CD4-positive, CD25-positive, alpha-beta regulatory T cell (primary cell): ENCODE measurements at places on chromosomes 16 and 17. TPM values are rescaled to one million over a fixed set of nuclear protein-coding genes. Genes with fewer than 3 reads are reported as not detected.

SLC6A2 gene
- not detected for polyA plus RNA-seq

DNA sequence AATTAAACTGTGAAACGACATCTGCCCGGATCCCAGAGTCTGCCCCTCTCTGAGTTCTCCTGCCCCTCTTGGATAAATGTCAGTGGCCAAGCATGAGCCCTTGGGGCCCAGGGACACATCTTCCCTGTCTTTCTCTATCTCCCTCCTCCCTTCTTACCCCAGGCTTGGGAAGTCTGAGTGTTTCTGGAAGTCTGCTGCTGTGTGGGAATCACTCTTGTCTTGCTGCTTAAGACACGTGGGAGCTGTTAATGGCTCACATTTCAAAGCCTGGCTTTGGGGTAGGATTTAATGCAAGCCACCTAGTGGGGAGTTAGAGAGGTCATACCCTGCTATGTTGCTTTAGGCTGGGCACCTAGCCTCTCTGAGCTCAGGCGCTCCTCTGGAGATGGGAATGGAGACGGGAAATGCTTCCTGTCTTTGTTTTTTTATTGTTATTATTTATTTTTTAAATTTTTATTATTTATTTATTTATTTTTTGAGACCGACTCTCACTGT lies 218.5 kb upstream of the CIBAR2 start:
- no peak for DNase-seq
- peaks cover 15% of the 10 kb centered on the region for H3K4me1 ChIP-seq
- no peak overlapping the region for H3K4me3 ChIP-seq
- H3K27me3 ChIP-seq = no peaks in the 10 kb centered on the region
- no peaks in the 10 kb centered on the region for H3K36me3 ChIP-seq

TBC1D28 gene
- polyA plus RNA-seq = not detected

TMEM204 gene
- 59.8 TPM for polyA plus RNA-seq

- no peaks in the 10 kb centered on the region for H3K4me1 ChIP-seq
- no peaks in the 10 kb centered on the region for H3K27me3 ChIP-seq
- no peaks in the 10 kb centered on the region for H3K36me3 ChIP-seq
- H3K4me3 ChIP-seq = no peak overlapping the region
Measured at GRCh38 chr16:53999841-54000240, 286.7 kb downstream of the IRX3 start.

COQ9 gene
- polyA plus RNA-seq = 24.4 TPM

- H3K36me3 ChIP-seq = no peaks in the 10 kb centered on the region
- H3K27me3 ChIP-seq = no peaks in the 10 kb centered on the region
- H3K4me1 ChIP-seq = no peaks in the 10 kb centered on the region
- no peak for DNase-seq
- no peak overlapping the region for H3K4me3 ChIP-seq
Measured at GRCh38 chr16:46727184-46727583, 21.0 kb downstream of the MYLK3 start.

- no peaks in the 10 kb centered on the region for H3K36me3 ChIP-seq
- H3K27ac ChIP-seq = no peak overlapping the region
- no peaks in the 10 kb centered on the region for H3K27me3 ChIP-seq
- no peak for DNase-seq
Measured at GRCh38 chr16:72128701-72129100, 35.1 kb downstream of the DHX38 start.

MPP3 gene
- not detected for polyA plus RNA-seq

GRCh38 chr17:7893187-7893880 lies 4.7 kb downstream of the CHD3 start:
- no peak overlapping the region for H3K27ac ChIP-seq
- H3K27me3 ChIP-seq = no peaks in the 10 kb centered on the region
- peaks cover 16% of the 10 kb centered on the region for H3K4me1 ChIP-seq
- H3K4me3 ChIP-seq = no peak overlapping the region
- no peak for DNase-seq

GRCh38 chr16:71854369-71854948 lies 8.7 kb downstream of the ATXN1L start:
- H3K4me1 ChIP-seq = peaks cover 26% of the 10 kb centered on the region
- no peak overlapping the region for H3K27ac ChIP-seq
- DNase-seq = no peak

DNA sequence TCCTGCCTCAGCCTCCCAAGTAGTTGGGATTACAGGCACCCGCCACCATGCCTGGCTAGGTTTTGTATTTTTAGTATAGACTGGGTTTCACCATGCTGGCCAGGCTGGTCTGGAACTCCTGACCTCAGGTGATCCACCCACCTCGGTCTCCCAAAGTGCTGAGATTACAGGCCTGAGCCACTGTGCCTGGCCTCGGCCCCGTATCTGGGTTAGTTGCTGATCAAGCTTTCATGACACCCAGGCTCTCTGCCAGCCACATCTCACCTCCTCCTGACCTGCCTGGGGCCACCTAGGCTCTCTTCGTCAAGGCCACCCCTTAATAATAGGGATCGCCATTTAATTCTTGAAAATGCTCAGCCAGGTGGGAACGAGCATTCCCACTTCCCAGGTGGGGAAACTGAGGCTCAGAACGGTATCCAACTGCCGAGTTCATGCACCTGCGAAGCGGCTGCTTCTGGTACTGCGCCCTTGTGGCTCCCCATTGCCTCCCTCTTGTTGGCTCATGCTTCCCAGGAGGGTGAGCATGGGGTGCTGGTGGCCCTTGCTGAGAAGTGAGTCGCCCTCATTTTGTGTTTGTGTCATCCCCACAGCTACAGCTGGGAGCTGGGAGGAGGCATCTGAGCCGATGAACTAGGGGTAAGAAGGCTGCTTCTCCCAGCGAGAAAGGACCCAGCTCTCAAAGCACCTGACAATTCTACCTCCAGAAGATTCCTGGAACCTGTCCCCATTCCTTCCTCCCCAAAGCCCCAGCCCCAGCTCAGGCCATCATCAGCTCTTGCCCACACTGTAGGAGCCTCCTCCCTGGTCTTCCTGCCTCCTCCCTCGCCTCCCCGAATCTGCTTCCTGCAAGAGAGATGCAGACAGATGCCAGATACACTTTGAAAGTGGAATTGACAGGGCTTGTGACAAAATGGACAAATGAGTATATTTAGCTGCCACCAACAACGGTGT lies 17.3 kb upstream of the SNN start:
- no peak overlapping the region for H3K4me3 ChIP-seq
- peaks cover 5% of the 10 kb centered on the region for H3K4me1 ChIP-seq
- no peak overlapping the region for H3K27ac ChIP-seq
- DNase-seq = no peak

GRCh38 chr16:72373201-72373600 lies 201.2 kb upstream of the PMFBP1 start:
- no peak overlapping the region for H3K27ac ChIP-seq
- H3K36me3 ChIP-seq = no peaks in the 10 kb centered on the region
- H3K4me1 ChIP-seq = no peaks in the 10 kb centered on the region
- no peaks in the 10 kb centered on the region for H3K27me3 ChIP-seq
- DNase-seq = no peak

DNA sequence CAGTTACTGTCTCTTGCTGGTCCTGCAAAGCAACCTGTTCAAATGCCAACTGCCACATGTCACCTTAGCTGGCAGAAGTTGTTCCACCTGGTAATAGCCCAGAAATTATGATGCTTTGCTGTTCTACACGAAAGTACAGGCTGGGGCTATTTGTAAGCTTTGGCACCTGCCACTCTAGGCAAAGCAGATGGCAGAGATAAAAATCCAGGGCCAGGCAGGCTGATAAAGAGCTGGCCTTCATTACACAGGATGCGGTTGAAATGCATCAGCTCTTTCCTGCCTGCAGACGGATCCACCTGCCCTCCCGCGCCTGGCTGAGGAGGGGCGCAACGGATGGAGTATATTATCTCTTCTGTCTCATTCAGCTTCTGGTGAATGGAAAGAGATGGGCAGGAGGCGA lies 29.3 kb upstream of the KDM8 start:
- H3K4me1 ChIP-seq = peaks cover 49% of the 10 kb centered on the region
- peak overlapping the region; percentile 63 for H3K4me3 ChIP-seq
- peak; percentile 74 for DNase-seq
- no peaks in the 10 kb centered on the region for H3K27me3 ChIP-seq
- H3K36me3 ChIP-seq = no peaks in the 10 kb centered on the region

GRCh38 chr16:87780385-87780989 lies 14.7 kb upstream of the KLHDC4 start:
- peaks cover 38% of the 10 kb centered on the region for H3K4me1 ChIP-seq
- peak; percentile 64 for DNase-seq
- no peaks in the 10 kb centered on the region for H3K27me3 ChIP-seq
- peak overlapping the region; percentile 35 for H3K4me3 ChIP-seq
- peak overlapping the region; percentile 33 for H3K27ac ChIP-seq
- H3K36me3 ChIP-seq = no peaks in the 10 kb centered on the region

HOXB4 gene
- polyA plus RNA-seq = 0.16 TPM

GRCh38 chr17:67378454-67379250 lies 1.6 kb downstream of the PITPNC1 start:
- DNase-seq = peak; percentile 65
- H3K4me3 ChIP-seq = peak overlapping the region; percentile 77
- peak overlapping the region; percentile 74 for H3K27ac ChIP-seq
- H3K27me3 ChIP-seq = no peaks in the 10 kb centered on the region
- H3K4me1 ChIP-seq = peaks cover 33% of the 10 kb centered on the region

- no peaks in the 10 kb centered on the region for H3K36me3 ChIP-seq
- no peak overlapping the region for H3K27ac ChIP-seq
- H3K27me3 ChIP-seq = no peaks in the 10 kb centered on the region
- H3K4me3 ChIP-seq = no peak overlapping the region
- DNase-seq = no peak
Measured at GRCh38 chr16:31439519-31439918, 3.1 kb downstream of the ZNF843 start.

DNA sequence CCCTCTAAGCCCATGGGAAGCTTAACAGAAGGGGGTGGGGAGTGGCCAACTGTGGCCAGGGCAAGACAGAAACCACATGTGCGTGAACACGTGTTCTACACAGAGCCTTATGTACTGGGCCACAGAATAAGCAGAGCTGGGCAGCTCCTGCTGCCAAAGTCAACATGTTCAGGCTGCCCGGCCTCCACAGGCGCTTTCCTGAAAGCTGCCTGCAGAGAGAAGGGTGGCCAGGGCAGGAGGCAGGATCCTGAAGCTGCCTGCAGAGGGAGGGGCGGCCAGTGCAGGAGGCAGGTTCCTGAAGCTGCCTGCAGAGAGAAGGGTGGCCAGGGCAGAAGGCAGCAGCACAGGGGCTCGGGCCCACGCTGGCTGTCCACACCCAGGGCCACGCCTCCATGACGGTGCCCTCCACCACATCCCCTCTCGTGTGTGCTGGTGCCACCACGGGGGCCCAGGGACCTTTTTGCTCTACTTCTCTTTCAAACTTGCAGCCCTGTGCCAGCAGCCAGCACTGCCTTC lies 79.5 kb downstream of the ANKRD11 start:
- no peaks in the 10 kb centered on the region for H3K27me3 ChIP-seq
- peak; percentile 16 for DNase-seq
- peak overlapping the region; percentile 41 for H3K4me3 ChIP-seq
- peak overlapping the region; percentile 91 for H3K27ac ChIP-seq
- H3K4me1 ChIP-seq = peaks cover 88% of the 10 kb centered on the region
- H3K36me3 ChIP-seq = peaks cover 6% of the 10 kb centered on the region

MED31 gene
- polyA plus RNA-seq = 43.7 TPM

- no peaks in the 10 kb centered on the region for H3K36me3 ChIP-seq
- no peak overlapping the region for H3K27ac ChIP-seq
- H3K4me3 ChIP-seq = no peak overlapping the region
- H3K4me1 ChIP-seq = peaks cover 22% of the 10 kb centered on the region
- H3K27me3 ChIP-seq = peaks cover 37% of the 10 kb centered on the region
- DNase-seq = no peak
Measured at GRCh38 chr16:56195151-56195550, 3.9 kb downstream of the GNAO1 start.

STX1B gene
- not detected for polyA plus RNA-seq

DNA sequence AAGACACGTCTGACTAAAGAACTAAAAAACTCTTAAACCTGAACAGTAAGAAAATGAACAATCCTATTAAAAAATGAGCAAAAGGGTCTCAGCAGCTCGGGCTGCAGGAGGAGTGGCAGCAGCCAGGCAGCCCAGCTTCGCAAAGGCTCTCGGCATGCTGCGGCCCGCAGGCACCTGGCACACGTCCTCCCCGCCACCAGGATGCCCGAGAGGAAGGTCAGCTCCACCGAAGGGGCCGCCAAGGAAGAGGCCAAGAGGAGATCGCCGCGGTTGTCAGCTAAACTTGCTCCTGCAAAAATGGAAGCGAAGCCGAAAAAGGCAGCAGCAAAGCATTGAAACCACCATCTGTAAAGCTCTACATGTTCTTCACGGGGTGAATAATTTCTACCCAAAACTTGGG lies 173.5 kb downstream of the BCAS3 start:
- no peak overlapping the region for H3K27ac ChIP-seq
- no peak for DNase-seq
- no peaks in the 10 kb centered on the region for H3K27me3 ChIP-seq
- no peaks in the 10 kb centered on the region for H3K36me3 ChIP-seq

CTRB2 gene
- polyA plus RNA-seq = not detected

- H3K4me3 ChIP-seq = no peak overlapping the region
- H3K27ac ChIP-seq = no peak overlapping the region
- no peaks in the 10 kb centered on the region for H3K27me3 ChIP-seq
- DNase-seq = no peak
- no peaks in the 10 kb centered on the region for H3K36me3 ChIP-seq
Measured at GRCh38 chr17:12485361-12485906, 180.3 kb upstream of the MYOCD start.

TXNDC11 gene
- polyA plus RNA-seq = 64.9 TPM

TOP2A gene
- 2.1 TPM for polyA plus RNA-seq
